ENCODE measurements at places on chromosomes 4 and X. TPM values are rescaled to one million over a fixed set of nuclear protein-coding genes. Genes with fewer than 3 reads are reported as not detected.

Gene SMIM31
- not detected for total RNA-seq

Gene POU4F2
- not detected for total RNA-seq

DNA sequence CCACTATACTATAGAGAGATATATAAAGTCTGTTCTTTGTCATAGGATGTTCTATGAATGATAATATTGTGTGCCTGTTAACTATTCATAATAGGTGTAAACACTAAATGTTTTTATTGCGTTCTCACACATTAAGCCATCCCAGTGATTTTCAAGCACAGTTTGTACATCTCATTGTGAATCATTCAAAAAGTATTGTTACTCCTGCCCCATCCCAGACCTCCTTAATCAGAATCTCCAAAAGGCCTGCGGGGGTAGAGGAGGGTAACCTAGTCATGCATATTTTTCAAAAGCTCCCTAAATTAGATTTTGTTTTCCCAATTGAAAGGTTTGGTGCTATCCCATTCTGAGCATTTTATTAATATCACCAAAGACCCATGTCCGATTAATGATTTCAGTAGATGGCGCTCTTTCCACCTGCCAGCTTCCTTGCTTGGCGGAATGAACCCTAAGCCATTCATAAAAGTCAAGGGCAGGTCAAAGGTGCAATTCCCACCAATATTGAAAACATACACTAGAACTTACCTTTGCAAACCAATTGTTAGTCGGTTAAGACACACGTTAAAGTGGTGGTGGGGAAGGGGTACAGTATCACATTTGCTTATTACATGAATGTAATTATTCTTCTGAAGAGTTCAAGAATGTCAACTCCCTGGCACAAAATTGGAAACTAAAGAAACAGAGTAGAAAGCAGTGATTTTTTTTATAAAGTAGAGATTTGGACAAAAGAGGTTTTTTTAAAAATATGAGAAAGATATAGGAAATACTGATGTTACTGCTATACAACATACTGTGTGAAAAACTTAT, 5.8 kb upstream of the TET2 start:
- peak; percentile 33 for DNase-seq

GRCh38 chr4:70670332-70671014, 4.2 kb upstream of the JCHAIN start:
- DNase-seq, result no peak

- no peak for DNase-seq
These were observed 147.9 kb upstream of the FGF13 start for GRCh38 chrX:138859421-138859820.
